Activated CD4-positive, alpha-beta T cell treated with anti-CD3 and anti-CD28 coated beads, Interleukin-2, amount 10 ng/mL, durations not matched to agents 7 days and 5 days (primary cell): ENCODE measurements at places on chromosomes 13 and 19.

DNA sequence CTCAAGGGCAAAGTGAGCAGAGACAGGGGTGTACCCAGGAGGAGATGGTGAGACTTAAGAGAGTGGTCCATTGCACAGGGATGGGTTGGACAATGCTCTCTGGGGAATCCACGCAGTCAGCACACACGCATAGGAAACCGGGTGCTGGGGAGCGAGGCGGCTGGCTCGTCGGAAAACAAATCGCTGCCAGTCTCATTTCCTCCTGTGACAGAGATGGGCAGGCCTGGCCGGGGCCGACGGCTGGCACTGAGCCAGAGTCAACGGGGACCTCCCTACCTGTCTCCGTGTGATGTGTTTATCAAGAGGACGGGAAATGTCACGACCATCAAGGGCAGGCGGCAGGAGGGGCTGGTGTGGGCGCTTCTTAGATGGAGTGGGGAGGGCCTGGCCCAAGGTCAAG, 27.3 kb downstream of the PTPRS start:
- DNase-seq = no peak

- DNase-seq = no peak
These were observed 4.2 kb upstream of the ATP12A start for GRCh38 chr13:24675806-24676570.

- peak; percentile 33 for DNase-seq
These were observed 11.4 kb downstream of the TPGS1 start for GRCh38 chr19:518598-519231.

DNA sequence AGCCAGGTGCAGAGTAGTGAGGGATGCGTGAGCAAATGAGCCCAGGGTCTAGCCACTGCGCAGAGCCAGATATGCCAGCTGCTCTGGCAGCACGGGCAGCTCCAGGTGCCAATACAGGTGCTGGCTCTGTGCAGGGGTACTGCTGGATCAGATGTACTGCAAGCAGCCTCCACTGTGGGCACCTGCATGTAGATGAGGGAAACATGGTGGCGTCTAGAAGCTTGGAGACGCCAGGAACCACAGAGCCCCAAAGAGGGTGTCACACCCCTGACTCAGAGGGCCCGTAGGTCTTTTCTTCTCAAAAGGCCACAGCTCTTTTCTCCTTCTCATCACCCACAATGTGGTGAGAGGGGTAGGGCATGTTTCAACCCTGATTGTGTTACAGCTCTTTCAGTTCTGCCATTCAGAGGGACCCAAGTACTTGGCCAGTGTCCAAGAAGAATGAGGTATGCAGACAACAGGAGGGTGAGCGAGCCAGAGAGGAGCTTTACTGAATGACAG, 244.4 kb upstream of the SLITRK1 start:
- no peak for DNase-seq

GRCh38 chr13:97639236-97639635, 205.3 kb downstream of the RAP2A start:
- DNase-seq = no peak

GRCh38 chr19:41541990-41542584, 33.9 kb upstream of the CEACAM21 start:
- DNase-seq = peak; percentile 82

GRCh38 chr13:30572859-30573275, 44.9 kb upstream of the USPL1 start:
- DNase-seq = peak; percentile 39
